ENCODE measurements at places on chromosomes 1 and 21.
A peak's percentile ranks its signal among the peaks of the same experiment; 100 is the strongest.

- no peak for DNase-seq
Observed at GRCh38 chr21:33774551-33774950, 132.2 kb downstream of the ITSN1 start.

DNA sequence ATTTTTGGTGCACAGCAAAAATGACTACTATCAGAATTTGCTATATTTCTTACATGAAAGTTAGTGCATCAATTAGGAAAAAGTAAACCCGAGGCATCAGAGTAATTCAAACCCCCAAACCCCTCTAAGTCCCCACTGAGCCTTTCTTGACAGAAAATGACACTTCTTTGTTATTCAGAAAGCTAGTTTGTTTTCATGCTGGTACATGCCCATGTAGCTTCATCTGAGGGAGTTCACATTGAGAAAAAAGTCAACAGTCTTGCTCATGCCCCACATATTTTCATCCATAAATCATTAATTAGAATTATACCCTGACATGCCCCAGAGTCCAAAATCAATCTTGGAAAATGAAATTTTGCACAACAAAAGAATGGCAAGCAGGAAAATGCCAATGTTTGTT lies 39.9 kb upstream of the PDC start:
- DNase-seq: no peak

- DNase-seq: no peak
Observed at GRCh38 chr1:71080230-71080738, 551 bp downstream of the ZRANB2 start.

GRCh38 chr1:244163861-244164510 lies 112.9 kb downstream of the ZBTB18 start:
- no peak for DNase-seq

- no peak for DNase-seq
Observed at GRCh38 chr1:22140694-22141093, 2.2 kb downstream of the WNT4 start.

DNA sequence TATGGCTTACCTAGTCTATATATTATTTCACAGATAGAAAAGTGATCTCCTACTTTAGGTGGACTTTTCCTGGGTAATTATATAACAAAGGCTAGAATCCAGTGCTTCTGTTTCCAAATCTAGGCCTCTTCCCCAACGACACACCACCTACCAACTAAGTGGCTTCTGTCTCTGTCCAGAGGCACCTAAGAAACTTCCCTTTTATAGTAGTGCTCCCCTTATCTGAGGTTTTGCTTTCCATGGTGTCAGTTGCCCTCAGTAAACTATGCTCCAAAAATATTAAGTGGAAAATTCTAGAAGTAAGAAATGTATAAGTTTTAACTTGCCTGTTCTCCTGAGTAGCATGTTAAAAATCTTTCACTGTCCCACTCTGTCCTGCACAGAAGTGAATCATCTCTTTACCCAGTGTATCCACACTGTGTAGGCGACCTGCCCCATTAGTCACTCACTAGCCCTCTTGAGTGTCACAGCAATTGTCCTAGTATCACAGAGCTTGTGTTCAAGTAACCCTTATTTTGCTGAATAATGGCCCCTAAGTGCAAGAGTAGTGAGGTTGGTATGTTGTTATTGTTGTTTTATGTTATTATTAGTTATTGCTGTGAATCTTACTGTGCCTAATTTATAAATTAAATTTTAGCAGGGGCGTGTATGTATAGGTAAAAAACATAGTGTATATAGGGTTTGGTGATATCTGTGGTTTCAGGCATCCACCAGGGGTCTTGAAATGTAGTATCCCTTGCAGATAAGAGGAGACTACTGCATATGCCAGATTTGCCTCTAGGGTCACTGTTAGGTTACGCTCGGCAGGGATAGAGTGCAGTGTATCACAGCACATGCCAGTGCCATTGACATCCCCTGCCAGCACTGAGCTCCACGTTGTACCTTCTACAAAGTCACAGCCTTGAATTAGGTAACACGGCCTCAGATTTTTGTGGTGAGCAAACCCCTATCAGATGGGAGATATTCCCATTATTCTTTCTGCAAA lies 14.7 kb upstream of the CD53 start:
- no peak for DNase-seq

- DNase-seq: no peak
Observed at GRCh38 chr1:206729507-206729906, 41.1 kb upstream of the IL19 start.

DNA sequence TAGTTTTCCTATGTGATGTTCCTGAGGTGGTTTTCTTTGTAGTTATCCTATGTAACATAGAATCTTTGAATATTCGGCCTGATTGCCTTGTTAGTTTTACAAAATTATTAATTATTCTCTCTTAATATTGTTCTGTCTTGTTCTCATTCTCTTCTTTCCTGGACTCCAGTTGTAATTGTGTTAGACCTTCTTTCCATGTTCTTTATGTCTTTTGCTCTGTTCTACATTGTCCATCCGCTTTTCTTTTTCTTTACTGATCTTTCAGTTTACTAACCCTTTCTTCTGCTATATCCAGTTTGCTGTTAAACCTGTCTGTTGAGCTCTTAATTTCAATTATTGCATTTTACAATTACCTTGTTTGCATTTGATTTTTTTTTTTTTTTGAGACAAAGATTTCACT lies 89.3 kb downstream of the PEX14 start:
- no peak for DNase-seq

GRCh38 chr1:22712502-22713271 lies 2.0 kb downstream of the EPHB2 start:
- no peak for DNase-seq

- DNase-seq: peak; percentile 3
Observed at GRCh38 chr1:6180268-6180706, at the start of gene CHD5. Gene CHD5 (minus strand): TSS chr1:6180321. CDS start chr1:6180023, 298 bp downstream.

- DNase-seq: no peak
Observed at GRCh38 chr21:21813289-21813688, 815.1 kb downstream of the NCAM2 start.

- DNase-seq: no peak
Observed at GRCh38 chr1:109298666-109299557, 7.9 kb downstream of the MYBPHL start.

DNA sequence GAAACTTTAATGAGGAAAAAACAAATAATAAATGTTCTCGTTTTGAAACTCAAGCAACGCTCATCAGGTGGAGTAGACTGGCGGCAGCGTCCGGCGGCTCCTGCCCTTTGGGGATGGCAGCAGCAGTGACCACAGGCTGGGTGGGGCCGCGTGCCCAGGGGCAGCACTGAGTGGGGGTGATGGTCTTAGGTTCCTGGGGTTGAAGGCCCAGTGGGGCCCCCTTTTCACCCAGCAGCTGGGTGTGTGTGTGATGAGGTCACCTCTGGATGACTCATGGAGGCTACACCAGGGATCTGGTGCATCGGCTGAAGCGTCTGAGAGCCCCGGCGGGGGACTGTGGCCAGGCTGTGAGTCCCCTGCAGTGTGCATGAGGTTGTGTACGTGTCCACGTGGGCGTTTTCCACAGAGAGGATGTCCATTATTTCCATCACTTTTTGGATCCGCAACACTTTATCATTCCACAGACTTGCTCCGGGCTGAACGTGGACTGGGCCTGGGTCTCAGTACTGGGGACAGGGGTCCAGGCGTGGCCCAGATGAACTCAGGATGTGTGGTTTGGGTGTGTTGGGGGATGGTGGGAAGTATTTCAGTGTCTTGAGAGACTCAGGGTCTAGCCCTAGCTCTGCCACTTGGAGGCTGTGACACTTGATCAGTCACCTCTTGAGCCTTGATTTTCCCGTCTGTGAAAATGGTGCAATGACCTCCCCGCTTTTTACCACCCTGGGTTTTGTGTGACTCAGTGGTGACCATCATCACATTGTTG lies 25.6 kb downstream of the LDLRAP1 start:
- DNase-seq: no peak

GRCh38 chr21:22711636-22712035 lies 1713.4 kb downstream of the NCAM2 start:
- no peak for DNase-seq

GRCh38 chr1:175413367-175413766 lies 220.8 kb upstream of the KIAA0040 start:
- no peak for DNase-seq

DNA sequence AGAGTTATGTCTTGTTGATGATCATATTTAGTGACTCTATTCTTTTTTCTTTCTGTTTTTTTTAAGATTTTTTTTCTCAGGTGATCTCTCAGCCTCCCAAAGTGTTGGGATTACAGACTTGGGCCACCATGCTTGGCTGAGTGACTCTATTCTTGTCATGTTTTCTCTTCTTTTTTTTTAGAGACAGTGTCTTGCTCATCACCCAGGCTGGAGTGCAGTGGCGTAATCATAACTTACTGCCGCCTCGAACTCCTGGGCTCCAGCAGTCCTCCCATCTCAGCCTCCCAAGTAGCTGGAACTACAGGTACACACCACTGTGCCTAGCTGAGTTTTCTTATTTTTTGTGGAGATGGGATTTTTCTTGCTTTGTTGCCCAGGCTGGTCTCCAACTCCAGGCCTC lies 36.9 kb downstream of the ZMYM4 start:
- no peak for DNase-seq

GRCh38 chr1:70583522-70583921 lies 172.5 kb downstream of the CTH start:
- no peak for DNase-seq

- DNase-seq: no peak
Observed at GRCh38 chr1:10625554-10625953, 150.8 kb downstream of the PEX14 start.

DNA sequence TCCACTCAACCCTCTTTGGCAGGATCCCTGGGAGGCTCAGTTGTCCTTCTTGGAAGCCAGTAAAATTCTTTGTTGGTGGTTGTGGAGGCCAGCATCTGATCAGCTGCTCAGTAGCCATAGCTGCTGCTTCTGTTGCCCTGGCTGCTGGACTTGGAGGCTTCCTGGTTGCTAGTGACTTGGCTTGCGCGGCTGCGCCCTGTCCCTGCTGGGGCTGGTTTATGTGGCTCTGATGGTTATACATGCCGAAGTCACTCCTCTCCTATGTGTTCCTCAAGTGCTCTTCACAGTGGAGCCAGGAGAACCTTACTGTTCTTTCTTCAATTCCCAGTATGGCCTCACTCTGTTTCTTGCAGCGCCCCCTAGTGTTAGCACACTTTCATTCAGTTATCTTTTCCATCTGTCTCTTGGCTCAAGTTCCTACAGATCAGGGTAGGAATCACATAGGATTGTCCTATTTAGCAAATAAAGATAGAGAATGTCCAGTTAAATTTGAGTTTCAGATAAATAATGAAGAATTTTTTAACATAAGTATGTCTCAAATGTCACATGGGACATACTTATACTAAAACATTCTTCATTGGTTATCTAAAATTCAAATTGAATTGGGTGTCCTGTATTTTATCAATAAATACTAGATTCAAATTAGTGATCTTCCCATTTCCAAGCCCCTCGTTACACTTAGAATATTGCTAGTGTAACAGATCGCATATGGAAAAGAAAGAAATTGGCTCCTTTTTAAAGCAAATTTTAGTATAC lies 176.5 kb downstream of the TGFB2 start:
- no peak for DNase-seq

- no peak for DNase-seq
Observed at GRCh38 chr1:178537382-178538090, 24.6 kb downstream of the TEX35 start.

DNA sequence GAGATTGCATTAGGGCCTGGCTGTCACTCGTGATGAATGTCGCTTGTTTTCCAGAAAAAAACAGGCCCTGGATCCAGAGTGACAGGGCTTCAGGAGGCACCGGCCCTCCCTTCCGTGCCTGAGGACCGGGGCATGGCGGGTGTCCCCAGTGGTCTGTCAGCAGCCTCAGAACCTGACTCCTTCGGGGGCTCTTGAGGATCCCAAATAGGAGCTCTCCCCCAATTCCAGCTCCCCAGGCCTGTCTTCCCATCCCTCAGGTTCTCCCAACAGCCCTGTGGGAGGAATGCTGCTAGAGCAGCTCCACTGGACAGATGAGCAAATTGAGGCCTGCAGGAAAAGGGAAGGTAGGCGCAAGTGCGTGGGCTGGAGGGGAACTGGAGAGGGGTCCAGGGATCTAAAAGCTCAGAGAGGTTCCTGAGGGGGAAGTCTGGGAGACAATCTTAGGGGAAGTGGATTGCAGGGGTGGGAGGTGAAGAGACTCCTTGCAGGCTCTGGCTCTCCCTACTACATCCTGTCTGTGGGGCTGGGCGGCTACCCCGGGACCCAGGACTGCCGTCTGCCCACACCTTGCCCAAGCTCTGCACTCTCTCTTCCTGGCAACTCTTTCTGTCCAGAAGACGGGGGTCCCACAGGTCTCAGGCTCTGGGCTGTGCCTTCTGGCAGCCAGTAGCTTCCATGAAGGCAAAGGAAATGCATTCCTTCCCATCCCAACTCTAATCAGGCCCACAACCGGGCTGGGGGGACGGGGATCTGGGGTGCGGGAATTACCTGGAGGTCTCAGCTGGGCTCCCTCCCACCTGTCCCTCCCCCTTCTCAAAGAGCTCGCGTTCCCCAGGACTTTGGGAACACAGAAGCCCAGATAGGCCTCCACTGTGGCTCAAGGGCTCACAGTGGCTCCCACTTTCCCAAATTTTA lies 105.7 kb upstream of the CASZ1 start:
- no peak for DNase-seq

DNA sequence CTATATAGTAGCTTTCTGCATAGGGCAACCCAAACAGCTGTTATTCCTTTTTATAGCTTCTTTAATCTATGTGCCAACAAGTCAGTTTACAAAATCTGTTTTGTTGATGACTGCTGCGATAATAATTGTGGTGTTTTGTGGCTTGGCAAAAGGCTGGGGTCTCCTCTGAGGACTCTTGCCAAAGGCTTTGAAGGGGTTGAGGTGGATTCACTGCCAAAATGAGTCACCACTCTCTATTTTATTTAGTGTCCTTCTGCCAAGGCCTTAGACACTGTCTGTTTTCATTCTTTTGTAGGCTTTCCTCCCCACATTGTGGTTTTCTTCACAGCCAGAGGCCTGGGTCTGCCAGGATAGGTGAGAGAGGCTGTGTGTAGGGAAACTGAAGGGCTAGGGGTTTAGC lies 161.8 kb downstream of the NFIA start:
- no peak for DNase-seq

DNA sequence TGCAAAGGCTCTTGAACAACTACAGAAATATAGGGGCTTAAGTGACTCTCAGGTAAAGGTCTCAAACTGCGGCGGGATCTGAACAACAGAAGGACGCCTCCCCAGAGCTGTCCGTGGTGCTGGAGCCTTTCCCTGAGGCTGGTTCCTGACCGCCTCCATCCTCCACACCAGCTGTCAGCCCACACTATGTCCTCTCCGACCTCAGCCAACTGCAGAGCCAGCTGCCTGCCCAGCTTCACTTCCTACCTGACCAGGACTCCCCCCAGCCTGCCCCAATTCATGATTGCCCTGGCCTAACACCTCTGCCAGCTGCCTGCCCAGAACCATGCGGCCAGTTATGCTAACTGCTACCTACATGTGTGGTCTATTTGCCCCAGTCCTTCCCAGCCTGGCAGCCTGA lies 63.6 kb upstream of the ZC3H12A start:
- DNase-seq: no peak

Data from NCI-H748 treated with DMSO at 0.1 percent for 48 hours (cell line).